Naive thymus-derived CD4-positive, alpha-beta T cell (primary cell): ENCODE measurements at places on chromosomes 7 and 10.

GRCh38 chr10:33441561-33441960 lies 107.1 kb upstream of the NRP1 start:
- no peak for DNase-seq

DNA sequence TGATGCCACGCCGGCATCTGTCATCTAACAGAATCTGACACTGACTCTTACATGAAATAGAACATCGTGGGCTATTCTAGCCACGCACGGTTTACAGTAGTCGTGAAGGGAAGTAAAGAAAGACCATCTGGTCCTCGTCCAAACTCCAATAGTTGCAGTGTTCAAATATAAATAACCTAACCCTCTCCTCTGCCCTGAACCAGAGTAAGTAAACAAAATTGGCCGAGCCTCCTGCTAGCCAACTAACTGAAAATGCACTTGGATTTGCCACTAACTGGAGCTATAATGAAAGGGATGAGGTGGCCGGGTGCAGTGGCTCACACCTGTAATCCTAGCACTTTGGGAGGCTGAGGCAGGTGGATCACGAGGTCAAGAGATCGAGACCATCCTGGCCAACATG lies 29.5 kb upstream of the ZC3HAV1L start:
- no peak for DNase-seq

- no peak for DNase-seq
Observed at GRCh38 chr7:52670608-52671225, 364.7 kb upstream of the POM121L12 start.

GRCh38 chr7:17236171-17236570 lies 62.3 kb upstream of the AHR start:
- no peak for DNase-seq

GRCh38 chr7:14457568-14458453 lies 444.7 kb downstream of the DGKB start:
- peak; percentile 10 for DNase-seq

GRCh38 chr7:5396542-5396941 lies 27.1 kb downstream of the TNRC18 start:
- DNase-seq, result peak; percentile 63

- DNase-seq, result no peak
Observed at GRCh38 chr7:85682833-85683620, 496.2 kb upstream of the SEMA3D start.

DNA sequence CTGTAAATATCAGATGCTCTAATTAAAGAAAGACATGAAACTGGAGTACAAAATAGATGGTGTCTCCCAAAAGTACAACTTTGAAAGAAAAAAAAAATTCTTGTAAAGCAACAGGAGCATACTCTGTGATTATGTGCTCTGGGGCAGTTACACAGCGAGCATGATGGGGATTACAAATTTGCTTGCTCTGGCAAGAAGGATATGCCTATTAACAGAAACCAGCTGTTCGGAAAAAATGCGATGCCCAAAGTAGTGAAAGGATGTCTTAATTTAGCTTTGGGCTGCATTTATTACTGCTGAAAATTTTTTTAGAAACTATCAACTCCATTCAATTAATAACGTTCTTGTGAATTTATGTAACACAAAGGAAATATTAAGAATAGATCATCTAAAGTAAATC lies 256.9 kb upstream of the TPK1 start:
- no peak for DNase-seq

DNA sequence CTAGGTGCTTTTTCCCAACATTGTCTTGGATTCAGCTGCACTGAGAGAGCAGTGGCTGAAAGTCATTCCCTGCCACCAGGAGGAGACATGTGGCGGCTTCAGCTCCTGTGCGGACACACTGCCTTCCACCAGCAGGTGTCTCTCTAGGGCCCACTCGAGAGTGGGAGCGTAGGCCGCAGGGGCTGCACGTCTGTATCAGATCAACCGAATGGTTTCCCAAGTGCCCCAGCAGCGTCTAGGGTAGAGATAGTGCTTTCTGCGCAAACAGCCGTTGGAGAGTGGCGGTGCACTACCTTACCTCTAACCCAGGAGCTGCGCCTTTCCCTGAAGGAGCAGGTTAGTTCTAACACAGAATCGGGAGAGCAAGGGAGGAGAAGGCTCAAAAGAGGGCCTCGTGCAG lies 31.7 kb downstream of the PAPOLB start:
- DNase-seq, result peak; percentile 56

DNA sequence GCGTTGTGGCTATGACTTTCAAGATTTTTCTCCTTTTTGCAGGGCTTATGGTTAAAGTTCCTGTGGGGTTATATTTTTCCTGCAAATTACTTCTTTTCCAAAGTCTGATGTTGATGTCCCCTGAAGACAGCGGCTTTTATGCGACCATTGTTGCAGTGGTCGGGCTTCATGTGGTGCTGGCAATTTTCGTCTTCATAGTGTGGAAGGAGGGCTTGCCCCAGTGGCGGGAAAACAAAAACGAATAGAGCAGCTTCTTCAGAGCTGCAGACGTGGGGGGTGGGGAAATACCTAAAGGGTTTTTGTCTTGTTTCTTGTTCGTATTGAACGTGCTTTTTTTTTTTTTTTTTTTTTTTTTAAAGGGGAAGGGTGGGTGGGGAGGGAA lies 53.8 kb downstream of the MCMBP start:
- no peak for DNase-seq

- no peak for DNase-seq
Observed at GRCh38 chr10:53453196-53453595, 680.6 kb upstream of the MBL2 start.

- DNase-seq, result no peak
Observed at GRCh38 chr7:81098213-81098612, 179.4 kb upstream of the SEMA3C start.

DNA sequence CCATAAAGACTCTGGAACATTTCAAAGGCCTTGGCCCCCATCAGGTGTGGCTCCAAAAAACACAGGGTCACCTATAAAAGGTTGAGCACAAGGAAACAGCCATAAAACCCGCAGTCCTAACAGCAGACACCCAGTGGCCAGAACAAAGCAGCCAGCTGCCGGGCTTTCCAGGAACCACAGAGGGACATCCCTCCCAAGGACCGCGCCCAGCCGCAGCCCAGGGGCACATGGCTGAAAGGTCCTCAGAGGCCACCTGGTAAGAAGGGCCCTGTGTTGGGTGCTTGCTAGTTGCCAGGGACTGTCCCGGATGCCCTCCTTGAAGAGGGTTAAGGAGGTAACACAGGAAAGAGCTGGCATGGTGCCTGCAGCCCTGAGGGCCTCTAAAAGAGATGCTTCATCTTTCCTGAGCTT lies 32.7 kb downstream of the KCNMA1 start:
- no peak for DNase-seq

- no peak for DNase-seq
Observed at GRCh38 chr10:80433134-80433533, 21.0 kb upstream of the TSPAN14 start.

- DNase-seq, result peak; percentile 51
Observed at GRCh38 chr10:14382022-14382421, 51.3 kb upstream of the FRMD4A start.

DNA sequence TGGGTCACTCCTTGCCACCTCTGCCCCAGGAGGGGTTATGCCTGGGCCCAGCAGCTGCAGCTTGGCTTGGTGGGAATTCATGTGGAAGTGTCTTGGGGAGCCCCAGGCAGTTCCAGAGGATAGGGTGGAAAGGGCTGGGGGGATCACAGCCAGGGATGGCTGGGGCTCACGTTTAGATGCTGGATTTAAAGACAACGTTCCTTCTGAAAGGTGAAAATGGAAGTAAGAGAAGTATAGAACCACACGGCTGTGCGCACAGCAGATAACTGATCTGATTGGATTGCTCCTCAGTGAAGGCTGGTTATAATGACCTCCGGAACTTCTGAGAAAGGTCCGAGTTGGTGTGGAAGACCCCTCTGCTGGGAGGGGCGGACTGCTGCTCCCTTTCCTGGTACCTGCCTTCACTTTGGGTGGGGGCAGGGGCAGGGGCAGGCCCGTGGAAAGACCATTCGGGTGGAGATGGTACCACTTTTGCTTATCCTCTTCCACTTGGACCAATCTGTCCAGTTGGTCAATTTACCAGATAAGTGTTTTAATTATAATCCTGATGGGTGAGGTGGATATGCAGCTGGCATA lies 7.9 kb upstream of the MYL7 start:
- DNase-seq, result no peak

DNA sequence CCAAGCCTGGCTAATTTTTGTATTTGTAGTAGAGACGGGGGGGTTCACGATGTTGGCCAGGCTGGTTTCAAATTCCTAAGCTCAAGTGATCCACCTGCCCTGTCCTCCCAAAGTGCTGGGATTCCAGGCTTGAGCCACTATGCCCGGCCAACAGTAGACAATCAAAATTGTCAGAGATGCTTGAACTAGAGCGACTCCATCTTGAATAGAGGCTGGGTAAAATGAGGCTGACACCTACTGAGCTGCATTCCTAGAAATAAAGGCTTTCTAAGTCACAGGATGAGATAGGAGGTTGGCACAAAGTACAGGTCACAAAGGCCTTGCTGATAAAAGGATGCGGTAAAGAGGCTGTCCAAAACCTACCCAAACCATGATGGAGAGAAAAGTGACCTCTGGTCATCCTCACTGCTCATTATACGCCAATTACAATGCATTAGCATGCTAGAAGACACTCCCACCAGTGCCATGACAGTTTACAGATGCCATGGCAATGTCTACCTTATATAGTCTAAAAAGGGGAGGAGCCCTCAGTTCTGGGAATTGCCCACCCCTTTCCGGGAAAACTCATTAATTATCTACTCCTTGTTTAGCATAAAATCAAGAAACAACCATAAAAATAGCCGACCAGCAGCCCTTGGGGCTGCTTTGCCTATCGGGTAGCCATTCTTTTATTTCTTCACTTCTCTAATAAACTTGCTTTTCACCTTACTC lies 134.5 kb downstream of the BAMBI start:
- DNase-seq, result no peak

DNA sequence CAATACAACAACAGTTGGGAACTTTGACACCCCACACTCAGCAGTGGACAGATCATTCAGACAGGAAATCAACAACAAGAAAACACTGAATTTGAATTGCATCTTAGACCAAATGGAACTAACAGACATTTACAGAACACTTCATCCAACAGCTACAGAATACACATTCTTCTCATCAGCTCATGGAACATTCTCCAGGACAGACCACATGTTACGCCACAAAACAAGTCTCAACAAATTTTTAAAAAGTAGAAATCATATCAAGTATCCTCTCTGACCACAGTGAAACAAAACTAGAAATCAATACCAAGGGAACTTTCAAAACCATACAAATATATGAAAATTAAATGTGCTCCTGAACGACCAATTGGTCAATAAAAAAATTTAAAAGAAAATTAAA lies 212.3 kb downstream of the DNAJC1 start:
- DNase-seq, result no peak
